Forelimb muscle (tissue), 1 donor: ENCODE measurements at places on chromosomes 6 and 20. TPM values are rescaled to one million over a fixed set of nuclear protein-coding genes. Genes with fewer than 3 reads are reported as not detected.

CNR1 gene
- polyA plus RNA-seq = 0.32 TPM

DTNBP1 gene
- polyA plus RNA-seq = 18.3 TPM

OXT gene
- polyA plus RNA-seq = 0.47 TPM

TRERF1 gene
- 7.6 TPM for polyA plus RNA-seq

TFAP2C gene
- not detected for polyA plus RNA-seq

GSTA3 gene
- polyA plus RNA-seq = not detected

CABLES2 gene
- 4.4 TPM for polyA plus RNA-seq

UST gene
- 5.8 TPM for polyA plus RNA-seq

TNNC2 gene
- polyA plus RNA-seq = 8,101 TPM

DDX43 gene
- 0.30 TPM for polyA plus RNA-seq

BANF2 gene
- not detected for polyA plus RNA-seq

ELMO2 gene
- polyA plus RNA-seq = 36.6 TPM

AIF1 gene
- 13.4 TPM for polyA plus RNA-seq

APCDD1L gene
- 5.9 TPM for polyA plus RNA-seq

HACE1 gene
- 9.9 TPM for polyA plus RNA-seq

LINC00237 gene
- not detected for polyA plus RNA-seq

GSTA1 gene
- not detected for polyA plus RNA-seq

LY6G6D gene
- 0.47 TPM for polyA plus RNA-seq

TRDN gene
- polyA plus RNA-seq = 263 TPM

POPDC3 gene
- 80.4 TPM for polyA plus RNA-seq

TMEM151B gene
- polyA plus RNA-seq = 0.25 TPM

TNXB gene
- polyA plus RNA-seq = 108 TPM
